ENCODE measurements at places on chromosomes 13 and 19. TPM values are rescaled to one million over a fixed set of nuclear protein-coding genes. Genes with fewer than 3 reads are reported as not detected.

SERPINE3 gene
- total RNA-seq = 0.04 TPM

ZNF229 gene
- 9.3 TPM for total RNA-seq

FFAR1 gene
- not detected for total RNA-seq

CYP4F2 gene
- total RNA-seq = 0.04 TPM

SSC5D gene
- 0.31 TPM for total RNA-seq

SCN1B gene
- 0.70 TPM for total RNA-seq

ZNF570 gene
- total RNA-seq = 2.8 TPM

MATK gene
- not detected for total RNA-seq

DLL3 gene
- total RNA-seq = 2.6 TPM

AMH gene
- 1.3 TPM for total RNA-seq

SIAH3 gene
- 0.04 TPM for total RNA-seq

PLIN5 gene
- not detected for total RNA-seq

C3 gene
- total RNA-seq = 63.2 TPM

GEMIN7 gene
- total RNA-seq = 29.5 TPM

PIN1 gene
- 98.3 TPM for total RNA-seq

SOX21 gene
- total RNA-seq = not detected

LILRB5 gene
- not detected for total RNA-seq

LRCH1 gene
- 9.2 TPM for total RNA-seq

BEST2 gene
- total RNA-seq = 0.39 TPM

ATP4B gene
- total RNA-seq = not detected

NPAS1 gene
- 0.46 TPM for total RNA-seq

TEX29 gene
- total RNA-seq = not detected

PRX gene
- 0.99 TPM for total RNA-seq

ENOX1 gene
- total RNA-seq = 0.47 TPM

C1QTNF9 gene
- total RNA-seq = not detected

KCNN4 gene
- 9.2 TPM for total RNA-seq

MCEMP1 gene
- total RNA-seq = not detected

GPR18 gene
- total RNA-seq = not detected

CGB2 gene
- not detected for total RNA-seq

CD37 gene
- not detected for total RNA-seq

TPTE2 gene
- total RNA-seq = not detected

ZC3H4 gene
- total RNA-seq = 14.3 TPM

TMEM190 gene
- not detected for total RNA-seq

S1PR2 gene
- 4.3 TPM for total RNA-seq

ZNF550 gene
- 5.5 TPM for total RNA-seq

TGFBR3L gene
- total RNA-seq = 7.5 TPM

ZNF443 gene
- total RNA-seq = 1.6 TPM

FTL gene
- 910 TPM for total RNA-seq

ZNF90 gene
- 1.6 TPM for total RNA-seq

GPR12 gene
- total RNA-seq = not detected

ZNF790 gene
- 5.9 TPM for total RNA-seq

PCDH17 gene
- total RNA-seq = not detected

CD177 gene
- total RNA-seq = 0.23 TPM

FOXA3 gene
- not detected for total RNA-seq

MEIOSIN gene
- total RNA-seq = not detected

PTGER1 gene
- not detected for total RNA-seq

LRRC25 gene
- not detected for total RNA-seq

LRG1 gene
- not detected for total RNA-seq

ERICH4 gene
- not detected for total RNA-seq

WDFY2 gene
- total RNA-seq = 9.0 TPM

Data from hair follicular keratinocyte (primary cell).